ENCODE measurements at places on chromosomes 5 and 9. TPM values are rescaled to one million over a fixed set of nuclear protein-coding genes. Genes with fewer than 3 reads are reported as not detected.

C5orf58 gene
- total RNA-seq: not detected

QRFP gene
- total RNA-seq: not detected

ARID3C gene
- not detected for total RNA-seq

ARL14EPL gene
- not detected for total RNA-seq

IFNA4 gene
- total RNA-seq: not detected

GPX8 gene
- total RNA-seq: 137 TPM

SLCO6A1 gene
- total RNA-seq: not detected

ZNF883 gene
- 1.7 TPM for total RNA-seq

CDKN2B gene
- 10.4 TPM for total RNA-seq

BARHL1 gene
- not detected for total RNA-seq

DBH gene
- total RNA-seq: not detected

Data from bronchus fibroblast of lung (primary cell).